ENCODE measurements at places on chromosomes 12 and 14. TPM values are rescaled to one million over a fixed set of nuclear protein-coding genes. Genes with fewer than 3 reads are reported as not detected.

DNA sequence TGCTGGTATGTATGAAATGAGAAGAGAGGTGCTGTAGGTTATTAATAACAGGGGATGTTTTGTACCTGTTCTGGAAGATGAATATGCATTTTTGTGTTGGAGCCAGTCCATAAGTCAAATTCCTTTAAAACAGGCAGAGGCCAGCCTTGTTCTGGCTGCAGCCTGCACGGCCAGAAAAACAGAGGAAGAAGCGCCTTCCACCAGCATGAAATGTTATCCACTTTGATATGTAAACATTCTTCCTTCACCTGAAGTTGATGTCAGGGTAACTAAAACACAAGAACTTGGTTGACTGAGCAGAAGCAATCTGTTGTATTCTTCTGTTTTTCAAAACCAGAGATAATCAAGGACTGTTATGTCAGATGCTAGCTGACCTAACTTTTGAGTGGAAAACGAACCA lies 237.9 kb upstream of the PLEKHG7 start:
- DNase-seq = no peak

The PRPH gene
- 0.67 TPM for polyA plus RNA-seq

- DNase-seq = peak; percentile 15
Measured at GRCh38 chr12:2833810-2834209, 1.0 kb downstream of the NRIP2 start.

The ABHD12B gene
- polyA plus RNA-seq = 0.56 TPM

GRCh38 chr14:34199585-34199984 lies 248.7 kb upstream of the EGLN3 start:
- DNase-seq = no peak

DNA sequence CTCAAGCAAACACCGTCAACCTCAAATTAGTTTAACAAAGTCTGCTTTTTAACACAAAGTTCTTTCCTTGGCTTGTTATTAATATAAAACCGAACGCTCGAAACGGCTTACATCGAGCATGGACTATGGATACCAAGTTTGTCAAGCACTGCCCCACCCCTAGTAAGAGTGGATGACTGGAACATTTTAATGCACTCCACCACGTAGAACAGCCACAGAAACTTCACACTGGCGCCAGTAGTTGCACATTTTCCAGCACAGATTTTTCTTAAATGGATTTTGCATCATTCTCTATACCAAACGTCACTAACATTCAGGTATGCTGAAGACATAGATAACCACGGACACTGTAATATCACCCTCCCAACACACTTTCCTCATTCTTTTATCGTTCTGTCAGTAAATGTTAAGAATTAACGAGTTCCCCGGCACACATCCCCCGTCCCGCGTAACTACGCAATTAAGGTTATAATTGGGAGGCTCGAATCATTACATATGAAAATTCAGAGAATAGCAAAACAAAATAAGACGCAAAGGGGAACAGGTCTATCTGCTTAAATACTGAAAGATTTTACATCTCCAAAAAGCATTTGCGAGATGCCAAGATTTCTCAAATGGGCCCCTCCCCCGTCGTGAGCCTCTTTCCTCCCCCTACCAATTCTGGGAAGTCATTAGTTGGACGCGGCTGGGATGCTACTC lies 990 bp downstream of the FERMT2 start:
- peak; percentile 51 for DNase-seq
